Cardiac septum (tissue), 1 donor: ENCODE measurements at places on chromosomes 13 and 19.

GRCh38 chr13:110528911-110529310 is 32.6 kb downstream of the RAB20 start:
- DNase-seq, result no peak

- DNase-seq, result no peak
Observed at GRCh38 chr19:2888731-2889224, 11.9 kb upstream of the ZNF57 start.

DNA sequence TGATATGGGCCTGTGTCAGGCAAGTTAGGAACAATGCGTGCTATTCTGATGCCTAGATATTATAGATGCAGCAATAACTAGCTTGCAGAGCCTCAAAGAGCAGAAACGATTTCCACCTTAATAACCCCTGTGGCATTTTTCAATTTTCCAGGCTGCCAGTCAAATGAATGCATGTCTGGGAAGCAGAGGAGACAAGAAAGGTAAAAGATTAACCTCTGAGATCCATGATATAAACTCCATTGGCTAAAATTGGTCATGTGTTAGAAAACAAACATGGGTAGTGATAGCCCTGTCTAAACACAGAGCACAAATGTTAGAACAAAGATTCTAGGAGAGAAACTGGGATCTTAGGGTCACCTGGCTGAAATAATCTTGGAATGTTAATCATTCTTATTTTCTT is 811.1 kb downstream of the DIAPH3 start:
- no peak for DNase-seq

- no peak for DNase-seq
Observed at GRCh38 chr13:31946091-31946770, 85.3 kb upstream of the FRY start.
